ENCODE measurements at places on chromosomes 16 and 17.
A peak's percentile ranks its signal among the peaks of the same experiment; 100 is the strongest.

- no peak for DNase-seq
Measured at GRCh38 chr16:23712976-23713375, at the start of gene ERN2. ERN2 (minus strand) TSS chr16:23713222; CDS start chr16:23713187, 35 bp downstream.

- no peak for DNase-seq
Measured at GRCh38 chr17:80729761-80730160, 185.1 kb downstream of the RPTOR start.

GRCh38 chr16:69013991-69014390, 91.5 kb upstream of the HAS3 start:
- no peak for DNase-seq

DNA sequence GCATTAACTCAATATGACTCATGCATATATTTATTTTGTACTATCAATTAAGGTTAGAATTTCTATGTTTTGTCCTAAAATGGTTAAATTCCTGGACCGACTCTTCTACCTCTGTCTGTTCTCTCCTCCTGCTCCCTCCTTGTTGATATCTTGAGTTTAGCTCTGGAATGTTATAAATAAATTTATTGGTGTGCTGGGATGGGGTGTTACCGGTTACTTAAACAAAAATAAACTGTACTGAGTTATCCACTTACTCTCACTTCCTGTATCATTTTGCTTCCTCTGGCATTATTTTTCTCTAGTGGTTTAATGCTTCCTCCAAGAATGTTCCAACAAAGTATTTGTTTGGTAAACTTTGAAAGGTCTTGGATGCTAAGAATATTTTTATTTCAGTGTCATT, 120.1 kb downstream of the ABCA8 start:
- DNase-seq = no peak

GRCh38 chr17:35733366-35733765, 1.9 kb downstream of the RASL10B start:
- DNase-seq = no peak

DNA sequence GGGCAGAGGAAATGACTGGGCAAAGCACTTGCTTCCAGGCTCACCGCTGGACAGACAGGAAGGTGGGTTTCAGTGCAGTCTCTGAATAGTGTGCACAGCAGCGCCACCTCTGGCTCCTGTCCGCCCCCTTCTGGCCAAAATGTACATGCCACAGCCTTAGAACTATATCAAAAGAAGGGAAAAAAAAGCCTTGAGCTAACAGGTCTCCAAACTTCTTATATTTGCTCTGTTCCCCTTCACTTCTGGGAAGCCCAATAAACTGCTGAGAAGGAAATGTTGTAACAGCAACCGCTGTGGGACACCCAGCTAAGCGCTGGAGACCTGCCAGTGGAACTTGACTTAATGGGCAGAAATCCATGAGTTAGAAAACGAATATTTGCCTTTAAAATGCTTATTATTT, 17.5 kb downstream of the COG7 start:
- peak; percentile 93 for DNase-seq

DNA sequence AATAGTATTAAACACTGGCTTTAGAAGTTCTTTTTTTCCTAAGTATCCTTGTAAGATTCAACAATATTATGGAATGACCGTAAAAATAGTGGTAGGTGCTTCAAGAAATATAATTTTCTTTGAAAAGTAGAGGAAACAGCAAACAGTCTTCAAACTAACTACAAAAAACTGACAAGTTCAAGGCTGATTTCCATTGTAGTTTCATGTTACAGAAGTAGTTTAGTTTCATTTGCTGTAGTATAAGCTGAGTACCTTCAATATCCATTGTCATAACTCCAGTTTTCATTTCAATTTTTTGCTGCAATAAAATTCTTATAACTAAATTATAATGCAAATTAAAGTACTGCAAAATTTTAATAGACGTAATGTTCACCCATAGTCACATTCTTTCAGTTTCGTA, 19.3 kb downstream of the PHKB start:
- DNase-seq = no peak

- peak; percentile 59 for DNase-seq
Measured at GRCh38 chr16:84065536-84066132, 23.0 kb upstream of the SLC38A8 start.

DNA sequence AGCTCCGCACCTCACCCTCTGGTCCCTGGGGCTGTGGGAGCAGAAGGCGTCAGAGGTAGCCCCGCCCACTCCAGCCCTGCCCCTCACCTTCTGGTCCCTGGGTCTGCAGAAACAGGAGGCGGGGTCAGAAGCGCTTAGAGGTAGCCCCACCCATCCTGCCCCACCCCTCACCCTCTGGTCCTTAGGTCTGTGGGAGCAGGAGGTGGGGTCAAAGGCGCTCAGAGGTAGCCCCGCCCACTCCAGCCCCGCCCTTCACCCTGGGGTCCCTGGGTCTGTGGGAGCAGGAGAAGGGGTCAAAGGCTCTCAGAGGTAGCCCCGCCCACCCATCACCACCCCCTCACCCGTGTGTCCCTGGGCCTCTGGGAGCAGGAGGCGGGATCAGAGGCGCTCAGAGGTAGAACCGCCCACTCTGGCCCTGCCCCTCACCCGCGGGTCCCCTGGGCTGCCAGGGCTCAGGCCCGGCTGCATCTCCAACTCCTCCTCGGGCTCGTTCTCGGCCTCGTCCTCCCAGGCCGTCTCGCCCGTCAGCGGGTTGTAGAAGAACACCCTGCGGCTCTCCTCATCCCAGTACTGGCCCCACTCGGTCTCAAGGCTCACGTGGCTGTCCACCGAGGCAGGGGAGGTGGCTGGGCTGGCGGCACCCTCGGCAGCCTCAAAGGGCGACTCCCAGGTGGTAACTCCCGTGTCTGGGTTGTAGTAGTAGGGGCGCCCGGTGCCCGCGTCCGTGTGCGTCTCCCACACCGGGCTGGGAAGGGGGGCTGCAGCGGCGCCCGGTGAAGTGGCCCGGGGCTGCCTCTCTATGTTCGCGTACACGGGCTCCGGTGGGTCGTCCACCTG, 27.2 kb downstream of the ARHGAP27 start:
- no peak for DNase-seq

DNA sequence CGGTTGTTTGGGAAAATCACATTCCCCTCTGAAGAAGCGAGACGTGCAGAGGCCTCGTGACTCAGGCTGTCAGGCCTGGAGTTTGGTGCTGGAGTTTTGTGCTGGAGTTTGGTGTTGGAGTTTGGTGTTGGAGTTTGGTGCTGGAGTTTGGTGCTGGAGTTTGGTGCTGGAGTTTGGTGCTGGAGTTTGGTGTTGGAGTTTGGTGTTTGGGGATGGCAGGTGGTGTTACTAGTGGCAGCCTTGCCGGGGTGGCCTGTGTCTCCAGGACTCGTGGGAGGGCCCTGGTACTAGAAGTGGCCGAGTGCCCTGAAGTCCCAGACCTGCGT, 12.6 kb downstream of the TBC1D24 start:
- no peak for DNase-seq

GRCh38 chr16:56193951-56194726, 2.9 kb downstream of the GNAO1 start:
- peak; percentile 56 for DNase-seq

- DNase-seq = peak; percentile 35
Measured at GRCh38 chr17:44071772-44072171, 1.2 kb downstream of the G6PC3 start.

GRCh38 chr17:28131599-28131998, 89.1 kb downstream of the NLK start:
- DNase-seq = no peak

DNA sequence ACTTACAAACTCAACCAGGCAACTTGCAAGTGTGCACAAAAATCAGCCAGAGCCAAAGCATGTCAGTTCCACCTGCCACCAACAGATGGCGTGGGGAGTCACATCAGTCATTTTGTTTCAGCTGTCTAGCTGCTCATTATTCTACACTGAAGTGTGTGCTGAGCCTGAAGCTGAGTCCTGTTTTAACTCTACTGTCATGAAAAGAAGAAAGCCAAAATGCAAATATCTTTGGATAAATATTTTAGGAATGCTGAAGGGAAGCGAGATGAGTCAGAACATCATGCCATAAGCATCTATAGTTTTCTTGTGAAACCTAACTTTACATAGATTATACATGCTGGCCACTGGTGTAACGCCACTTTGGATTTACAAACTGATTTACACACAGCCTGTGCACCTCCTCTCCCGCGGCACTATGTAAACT, 172.6 kb downstream of the CDK5R1 start:
- DNase-seq = peak; percentile 82

DNA sequence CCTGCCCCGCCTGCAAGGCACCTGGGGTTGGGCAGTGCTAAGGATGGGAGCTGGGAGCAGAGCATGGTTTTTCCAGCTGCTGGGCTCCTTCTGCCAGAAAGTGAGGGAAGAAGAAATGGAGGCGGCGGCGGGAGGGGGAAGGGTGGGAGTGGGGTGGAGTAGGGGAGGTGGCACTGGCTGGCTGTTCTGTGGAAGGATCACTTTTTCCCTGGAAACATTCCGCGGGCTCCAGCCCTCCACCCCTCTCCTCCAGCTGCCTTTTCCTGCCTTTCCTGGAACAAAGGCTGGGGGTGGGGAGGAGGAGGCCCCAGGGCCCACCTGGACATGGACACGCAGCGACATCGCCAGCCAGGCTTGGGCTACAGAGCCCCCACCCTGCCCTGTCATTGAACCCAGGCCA, 41.1 kb downstream of the CFAP20 start:
- no peak for DNase-seq

GRCh38 chr17:44775838-44776621, 17.2 kb downstream of the ADAM11 start:
- DNase-seq = no peak

DNA sequence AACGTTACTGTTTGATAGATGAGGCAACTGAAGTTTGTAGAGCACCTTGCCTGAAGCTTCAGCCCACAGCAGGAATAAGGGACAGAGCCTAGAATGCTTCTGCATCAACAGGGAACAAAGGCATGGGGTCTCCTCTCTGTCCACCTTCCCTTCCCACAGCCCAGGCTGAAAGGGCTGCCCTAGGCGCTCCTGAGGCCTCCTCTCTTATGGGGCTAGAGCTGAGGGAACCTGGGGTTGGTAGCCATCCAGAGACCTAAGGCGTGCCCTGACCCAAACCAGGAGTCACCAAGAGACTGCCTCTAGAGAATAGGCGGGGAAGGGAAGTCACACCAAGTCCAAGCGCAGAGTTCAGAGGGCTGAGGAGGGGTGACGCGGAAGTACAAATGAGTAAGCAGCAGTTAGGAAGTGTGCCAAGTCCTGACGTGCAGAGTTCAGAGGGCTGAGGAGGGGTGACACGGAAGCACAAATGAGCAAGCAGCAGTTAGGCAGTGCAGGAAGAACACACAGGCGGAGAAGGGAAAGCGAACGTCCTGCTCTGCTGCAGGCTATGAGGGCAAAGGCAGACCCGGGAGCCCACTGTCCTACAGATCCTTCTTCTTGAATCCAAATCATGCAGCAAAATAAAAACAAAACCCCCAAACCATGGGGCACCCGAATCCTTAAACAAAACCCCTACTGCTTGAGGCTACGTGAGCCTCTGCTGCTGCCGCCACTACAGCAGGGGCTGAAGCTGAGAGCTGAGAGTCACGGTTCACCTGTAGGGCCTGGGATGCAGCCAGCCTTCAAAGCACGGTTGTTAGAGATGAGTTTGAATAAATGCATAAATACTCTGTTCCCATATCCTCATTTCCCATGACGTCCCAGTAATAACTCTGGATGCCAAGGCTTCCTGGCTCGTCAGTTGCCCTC, 2.7 kb upstream of the SPG7 start:
- DNase-seq = peak; percentile 98

GRCh38 chr16:90081606-90081970, 4.5 kb upstream of the PRDM7 start:
- DNase-seq = no peak

DNA sequence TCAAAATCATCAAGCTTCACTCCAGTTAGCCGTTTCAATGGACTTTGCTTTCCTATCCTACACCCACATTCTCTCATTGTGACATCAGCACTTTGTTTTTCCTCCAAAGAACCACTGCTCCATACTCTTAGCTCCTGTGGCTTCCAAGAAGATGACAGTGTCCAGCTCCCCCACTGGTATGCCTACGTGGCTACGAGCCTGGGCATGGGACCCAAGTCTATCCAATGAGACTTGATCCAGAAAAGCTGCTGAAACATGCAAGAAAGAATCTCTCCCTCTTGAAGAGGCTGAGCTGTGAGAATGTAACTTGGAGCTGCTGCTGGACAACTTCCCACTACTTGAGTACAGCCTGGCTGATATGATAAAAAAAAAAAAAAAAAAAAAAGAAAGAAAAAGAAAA, 9.4 kb downstream of the TOX3 start:
- no peak for DNase-seq

GRCh38 chr17:57551321-57552079, 193.6 kb downstream of the CCDC182 start:
- no peak for DNase-seq

DNA sequence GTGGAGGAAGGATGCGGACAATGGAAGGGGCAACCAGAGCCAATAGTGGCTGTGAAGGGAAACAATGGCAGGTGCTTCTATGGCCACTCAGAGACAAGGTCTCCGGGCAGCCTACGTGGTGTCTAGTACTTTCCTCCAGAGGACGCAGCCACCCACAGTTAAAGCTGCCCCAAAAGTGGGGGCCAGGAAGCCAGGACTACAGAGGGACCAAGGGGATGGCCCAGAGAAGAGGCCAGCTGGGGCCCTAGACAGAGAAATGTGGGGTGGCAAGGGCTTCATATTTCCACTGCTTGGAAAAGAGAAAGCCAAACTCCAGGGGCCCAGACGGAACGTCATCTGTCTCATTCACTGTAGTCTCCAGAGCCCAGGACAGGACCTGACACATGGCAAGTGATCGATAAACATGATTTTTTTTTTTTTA, 837 bp upstream of the PER1 start:
- DNase-seq = no peak

DNA sequence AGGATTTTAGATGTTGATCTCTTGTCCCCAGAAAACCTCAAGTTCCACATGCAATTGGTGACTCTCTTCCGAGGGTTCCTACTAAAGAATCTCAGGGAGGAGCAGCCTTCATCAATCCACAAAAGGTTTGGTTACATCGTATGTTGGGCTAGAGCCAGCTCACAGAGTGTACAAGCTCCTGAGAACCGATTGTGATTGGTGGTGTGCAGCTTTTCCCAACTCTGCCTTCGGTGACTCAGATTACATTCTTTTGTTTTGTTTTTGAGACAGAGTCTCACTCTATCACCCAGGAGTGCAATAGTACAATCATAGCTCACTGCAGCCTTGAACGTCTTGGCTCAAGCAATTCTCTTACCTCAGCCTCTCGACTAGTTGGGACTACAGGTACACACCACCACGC, 172.4 kb downstream of the PMP22 start:
- DNase-seq = no peak

GRCh38 chr16:2711370-2712062, 8.5 kb downstream of the PRSS27 start:
- no peak for DNase-seq

DNA sequence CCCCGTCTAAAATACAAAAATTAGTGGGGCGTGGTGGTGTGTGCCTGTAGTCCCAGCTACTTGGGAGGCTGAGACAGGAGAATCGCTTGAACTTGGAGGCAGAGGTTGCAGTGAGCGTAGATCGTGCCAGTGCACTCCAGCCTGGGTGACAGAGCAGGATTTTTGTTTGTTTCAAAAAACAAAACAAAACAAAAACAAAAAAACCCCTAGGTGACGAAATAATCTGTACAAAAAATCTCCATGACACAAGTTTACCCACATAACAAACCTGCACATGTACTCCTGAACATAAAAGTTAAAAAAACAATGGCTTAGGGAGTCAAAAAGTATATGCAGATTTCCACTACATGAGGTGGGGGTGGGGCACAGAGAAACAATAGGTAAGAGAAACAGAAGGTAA, 140.5 kb upstream of the ASIC2 start:
- no peak for DNase-seq

- DNase-seq = no peak
Measured at GRCh38 chr17:55620023-55620422, 102.6 kb downstream of the TMEM100 start.

Data from KBM-7 (cell line).